ENCODE measurements at places on chromosomes 5 and 9. TPM values are rescaled to one million over a fixed set of nuclear protein-coding genes. Genes with fewer than 3 reads are reported as not detected.

- no peak for DNase-seq
- no peaks in the 10 kb centered on the region for H3K36me3 ChIP-seq
- no peaks in the 10 kb centered on the region for H3K27me3 ChIP-seq
- H3K27ac ChIP-seq = no peak overlapping the region
Measured at GRCh38 chr5:101390151-101390908, 487.2 kb upstream of the ST8SIA4 start.

DNA sequence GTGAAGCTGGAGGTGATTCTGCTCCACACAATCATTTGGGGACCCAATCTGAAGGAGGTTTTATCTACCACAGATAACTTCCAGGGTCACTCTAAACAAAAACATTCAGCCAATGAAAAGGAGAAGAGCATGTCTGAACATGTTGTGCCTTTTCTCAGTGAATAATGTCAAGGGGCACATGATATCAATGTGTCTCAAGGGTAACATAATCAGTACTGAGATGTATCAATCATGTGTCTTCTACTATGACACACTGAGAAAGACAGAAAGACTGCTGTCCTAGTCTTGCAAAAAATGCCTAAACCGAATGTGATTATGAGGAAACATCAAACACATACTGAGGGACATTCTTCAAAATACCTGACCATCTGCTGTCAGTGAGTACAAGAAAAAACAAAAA, 25.4 kb upstream of the RASA1 start:
- no peaks in the 10 kb centered on the region for H3K36me3 ChIP-seq
- H3K27me3 ChIP-seq = no peaks in the 10 kb centered on the region
- no peak overlapping the region for H3K4me3 ChIP-seq
- no peak overlapping the region for H3K27ac ChIP-seq

DNA sequence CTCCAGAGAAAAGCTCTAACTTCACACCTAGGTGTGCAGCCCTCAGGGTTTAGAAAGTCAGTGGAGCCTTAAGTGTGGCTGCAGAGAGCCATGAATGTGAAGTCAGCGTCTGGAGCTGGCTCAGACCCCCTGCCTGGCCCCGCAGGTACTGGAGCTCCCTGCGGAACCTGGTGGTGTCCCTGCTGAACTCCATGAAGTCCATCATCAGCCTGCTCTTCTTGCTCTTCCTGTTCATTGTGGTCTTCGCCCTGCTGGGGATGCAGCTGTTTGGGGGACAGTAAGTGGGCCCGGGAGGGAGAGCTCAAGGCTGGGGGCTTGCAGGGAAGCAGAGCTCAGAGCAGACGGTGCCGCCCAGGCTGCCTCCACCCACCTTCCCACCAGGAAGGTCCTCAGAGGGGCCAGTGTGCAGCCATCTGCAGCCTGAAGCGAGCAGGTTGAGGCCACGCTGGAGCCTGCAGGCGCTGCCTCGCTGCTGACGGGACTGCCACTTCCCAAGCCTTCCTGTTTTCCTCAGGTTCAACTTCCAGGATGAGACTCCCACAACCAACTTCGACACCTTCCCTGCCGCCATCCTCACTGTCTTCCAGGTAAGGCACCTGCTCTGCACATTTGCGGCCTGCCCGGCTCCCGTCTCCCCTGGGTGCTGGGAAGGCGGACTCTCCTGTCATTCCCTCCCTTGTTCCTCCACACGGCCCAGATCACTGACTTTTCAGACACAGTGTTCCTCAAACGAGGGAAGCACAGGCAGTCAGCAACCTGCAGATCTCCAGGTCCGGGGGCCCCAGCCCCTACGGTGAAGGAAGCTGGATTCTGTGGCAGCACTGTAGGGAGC, 108.9 kb downstream of the CACNA1B start:
- H3K27me3 ChIP-seq = peaks cover 34% of the 10 kb centered on the region
- no peaks in the 10 kb centered on the region for H3K36me3 ChIP-seq
- no peaks in the 10 kb centered on the region for H3K4me1 ChIP-seq
- no peak for DNase-seq
- no peak overlapping the region for H3K27ac ChIP-seq
- no peak overlapping the region for H3K4me3 ChIP-seq

DNA sequence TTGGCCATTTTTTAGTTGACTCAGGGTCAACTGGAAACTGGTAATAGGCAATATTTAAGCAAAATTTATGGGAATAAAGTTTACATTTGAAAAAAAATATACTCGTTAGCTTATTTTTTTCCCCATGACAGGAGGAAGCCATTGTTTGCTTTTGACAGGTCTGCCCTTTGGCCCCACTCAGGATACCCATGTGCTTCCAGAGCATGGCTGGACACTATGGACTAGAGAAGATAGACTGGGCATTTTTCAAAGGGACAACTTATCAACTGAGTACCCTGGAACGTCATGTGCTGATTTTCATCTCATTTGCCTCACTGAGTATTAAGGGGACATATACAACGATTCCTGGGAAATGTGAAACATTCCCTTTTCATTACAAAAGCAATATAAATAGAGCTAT, 83.1 kb upstream of the SMIM32 start:
- no peak overlapping the region for H3K27ac ChIP-seq
- H3K36me3 ChIP-seq = no peaks in the 10 kb centered on the region

The CDKN2B gene
- 0.05 TPM for total RNA-seq
